ENCODE measurements at places on chromosomes 7 and 10. TPM values are rescaled to one million over a fixed set of nuclear protein-coding genes. Genes with fewer than 3 reads are reported as not detected.

Gene NUTM2A
- total RNA-seq: 2.3 TPM

Gene TFPI2
- total RNA-seq: 14.5 TPM

Gene CALHM1
- not detected for total RNA-seq

Gene DRGX
- not detected for total RNA-seq

Gene ASCC1
- total RNA-seq: 44.8 TPM

Gene SPDYE11
- total RNA-seq: under 0.01 TPM

Gene HPS6
- 41.7 TPM for total RNA-seq

Gene LBX1
- not detected for total RNA-seq

Gene SPDYE9
- total RNA-seq: under 0.01 TPM
